Glutamatergic neuron (in vitro differentiated cells): ENCODE measurements at places on chromosomes 1 and 21.
A peak's percentile ranks its signal among the peaks of the same experiment; 100 is the strongest.

DNA sequence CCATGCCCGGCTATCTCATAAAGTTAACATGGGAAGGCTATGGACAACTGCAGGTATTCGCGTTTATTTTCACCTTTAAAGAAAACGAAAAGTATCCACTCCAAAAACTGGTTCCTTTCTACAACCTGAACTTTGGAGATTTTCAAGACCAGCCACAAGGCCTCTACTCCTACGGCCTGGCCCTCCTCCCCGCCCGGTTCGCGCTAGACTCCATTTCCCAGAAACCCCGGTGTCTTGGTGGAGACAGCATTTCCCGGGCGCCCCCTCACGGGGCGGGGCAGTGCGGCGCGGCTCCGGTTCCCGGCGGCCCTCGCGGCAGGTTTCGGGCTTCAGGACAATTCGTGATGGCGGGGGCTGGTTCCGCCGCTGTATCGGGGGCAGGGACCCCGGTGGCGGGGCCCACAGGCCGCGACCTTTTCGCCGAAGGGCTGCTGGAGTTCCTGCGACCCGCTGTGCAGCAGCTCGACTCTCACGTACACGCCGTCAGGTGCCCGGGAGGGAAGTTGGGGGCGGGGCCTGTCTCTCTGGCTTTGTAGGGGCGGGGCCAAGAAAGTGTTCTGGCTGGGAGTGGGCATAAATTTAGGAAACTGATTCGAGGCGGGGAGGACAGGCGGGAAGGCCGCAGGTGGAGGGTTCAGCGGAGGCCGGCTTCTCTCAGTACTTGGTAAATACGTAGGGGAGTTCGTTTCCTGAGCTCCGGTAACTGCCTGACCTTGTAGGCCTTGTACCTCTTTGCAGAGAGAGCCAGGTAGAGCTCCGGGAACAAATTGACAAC is at the start of gene SNAPIN:
TSS of gene SNAPIN (plus strand) at position 304 of the 775 bp plus-strand sequence. CDS start at position 345, 41 bp downstream.
- no peaks in the 10 kb centered on the region for H3K36me3 ChIP-seq
- peak; percentile 92 for DNase-seq
- peaks cover 11% of the 10 kb centered on the region for H3K4me1 ChIP-seq
- H3K4me3 ChIP-seq: peak within 1 kb of the TSS; percentile 97

DNA sequence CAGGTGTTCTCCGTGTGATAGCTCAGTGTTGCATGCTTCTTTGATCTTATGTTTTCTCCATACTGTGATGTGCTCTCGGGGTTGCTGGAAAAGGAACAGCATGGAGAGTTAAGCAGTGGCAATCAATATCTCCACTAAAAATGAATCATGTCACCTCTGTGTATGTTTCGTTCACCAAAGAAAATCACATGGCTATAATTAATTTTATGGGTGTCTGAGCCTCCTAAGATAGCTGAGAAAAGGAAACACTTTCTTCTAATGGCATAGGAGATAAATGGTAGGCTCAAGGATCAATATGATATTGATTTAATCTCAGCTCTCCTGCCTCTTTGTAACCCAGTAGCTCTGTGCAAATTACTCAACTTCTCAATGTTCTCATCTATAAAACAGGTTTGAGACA is 14.3 kb downstream of the FAM177B start:
- H3K4me3 ChIP-seq: no peak overlapping the region
- H3K27me3 ChIP-seq: no peaks in the 10 kb centered on the region
- no peak overlapping the region for H3K27ac ChIP-seq
- H3K4me1 ChIP-seq: peaks cover 2% of the 10 kb centered on the region

DNA sequence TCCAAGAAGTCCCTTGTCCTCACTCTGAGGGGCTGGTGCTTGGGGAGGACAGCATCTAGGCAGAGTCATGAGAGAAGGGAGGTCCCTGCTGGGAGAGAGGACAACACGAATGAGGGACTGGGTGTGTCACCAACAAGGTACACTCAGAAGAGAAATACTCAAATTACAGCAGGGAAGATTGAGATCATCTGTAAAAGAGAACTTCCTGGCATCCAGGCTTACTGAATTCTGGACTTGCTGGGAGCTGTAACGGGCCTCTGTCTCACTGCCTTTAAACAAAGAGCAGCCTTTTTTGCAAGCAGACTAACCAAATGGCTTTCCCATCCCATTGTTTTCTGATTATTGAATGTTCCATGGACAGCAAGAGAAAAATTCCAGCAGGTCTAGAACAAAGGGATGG is 195.7 kb upstream of the RAB4A start:
- no peak for DNase-seq
- H3K36me3 ChIP-seq: no peaks in the 10 kb centered on the region
- H3K4me3 ChIP-seq: no peak overlapping the region
- no peaks in the 10 kb centered on the region for H3K4me1 ChIP-seq
- no peak overlapping the region for H3K27ac ChIP-seq

- DNase-seq: no peak
- peaks cover 2% of the 10 kb centered on the region for H3K4me1 ChIP-seq
- H3K27ac ChIP-seq: no peak overlapping the region
- H3K36me3 ChIP-seq: no peaks in the 10 kb centered on the region
Observed at GRCh38 chr1:28804071-28804470, 7.9 kb upstream of the OPRD1 start.

- peaks cover 15% of the 10 kb centered on the region for H3K27me3 ChIP-seq
- peak; percentile 34 for DNase-seq
- H3K27ac ChIP-seq: no peak within 1 kb of the TSS
- peak within 1 kb of the TSS; percentile 77 for H3K4me3 ChIP-seq
- H3K4me1 ChIP-seq: no peaks in the 10 kb centered on the region
Observed at GRCh38 chr1:58576727-58577653, at the start of gene TACSTD2. Gene TACSTD2 (minus strand): TSS chr1:58577252. CDS start chr1:58577156, 96 bp downstream.

GRCh38 chr1:10498231-10498630 is 23.5 kb downstream of the PEX14 start:
- H3K27me3 ChIP-seq: peaks cover 1% of the 10 kb centered on the region
- no peak for DNase-seq
- H3K36me3 ChIP-seq: no peaks in the 10 kb centered on the region
- peaks cover 26% of the 10 kb centered on the region for H3K4me1 ChIP-seq
- no peak overlapping the region for H3K4me3 ChIP-seq
- no peak overlapping the region for H3K27ac ChIP-seq

- peaks cover 2% of the 10 kb centered on the region for H3K27me3 ChIP-seq
- H3K36me3 ChIP-seq: peaks cover 4% of the 10 kb centered on the region
- H3K4me1 ChIP-seq: peaks cover 31% of the 10 kb centered on the region
Observed at GRCh38 chr1:225627304-225627947, 25.5 kb downstream of the ENAH start.

GRCh38 chr1:203364094-203364801 is 13.3 kb upstream of the FMOD start:
- no peak for DNase-seq
- no peak overlapping the region for H3K4me3 ChIP-seq
- peak overlapping the region; percentile 80 for H3K27ac ChIP-seq
- H3K36me3 ChIP-seq: peaks cover 4% of the 10 kb centered on the region
- peaks cover 36% of the 10 kb centered on the region for H3K4me1 ChIP-seq
- H3K27me3 ChIP-seq: peaks cover 14% of the 10 kb centered on the region

GRCh38 chr1:19596714-19597495 is 47.2 kb upstream of the NBL1 start:
- peak overlapping the region; percentile 99 for H3K4me3 ChIP-seq
- H3K27me3 ChIP-seq: peaks cover 4% of the 10 kb centered on the region
- H3K27ac ChIP-seq: peak overlapping the region; percentile 90
- no peaks in the 10 kb centered on the region for H3K36me3 ChIP-seq
- peak; percentile 95 for DNase-seq

- DNase-seq: no peak
- no peak overlapping the region for H3K4me3 ChIP-seq
- peaks cover 2% of the 10 kb centered on the region for H3K4me1 ChIP-seq
- peaks cover 11% of the 10 kb centered on the region for H3K36me3 ChIP-seq
Observed at GRCh38 chr1:212024469-212025149, 10.7 kb downstream of the INTS7 start.

DNA sequence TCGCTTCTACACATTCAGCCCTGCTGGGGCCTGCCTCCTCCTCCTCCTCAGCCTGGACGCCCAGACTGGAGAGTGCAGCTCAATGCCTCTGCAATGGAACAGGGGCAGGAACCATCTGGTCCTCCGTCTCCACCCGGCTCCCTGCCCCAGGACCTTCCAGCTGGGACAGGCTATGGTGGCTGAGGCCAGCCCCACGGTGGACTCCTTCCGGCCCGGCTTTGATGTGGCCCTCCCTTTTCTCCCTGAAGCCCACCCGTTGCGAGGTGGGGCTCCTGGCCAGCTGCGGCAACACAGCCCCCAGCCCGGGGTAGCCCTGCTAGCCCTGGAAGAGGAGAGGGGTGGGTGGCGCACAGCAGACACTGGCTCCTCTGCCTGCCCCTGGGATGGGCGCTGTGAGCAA is 1.4 kb downstream of the EXTL1 start:
- peaks cover 9% of the 10 kb centered on the region for H3K27me3 ChIP-seq
- H3K27ac ChIP-seq: no peak overlapping the region
- H3K4me3 ChIP-seq: no peak overlapping the region
- peaks cover 15% of the 10 kb centered on the region for H3K4me1 ChIP-seq
- H3K36me3 ChIP-seq: no peaks in the 10 kb centered on the region

GRCh38 chr1:42759114-42759513 is 7.7 kb downstream of the P3H1 start:
- H3K27me3 ChIP-seq: peaks cover 6% of the 10 kb centered on the region
- H3K27ac ChIP-seq: peak overlapping the region; percentile 78
- H3K4me3 ChIP-seq: no peak overlapping the region

- no peak overlapping the region for H3K27ac ChIP-seq
- H3K27me3 ChIP-seq: peaks cover 8% of the 10 kb centered on the region
- H3K36me3 ChIP-seq: no peaks in the 10 kb centered on the region
- no peak overlapping the region for H3K4me3 ChIP-seq
Observed at GRCh38 chr1:3904006-3904842, 4.2 kb upstream of the C1orf174 start.

GRCh38 chr1:12232221-12232620 is 2.4 kb downstream of the VPS13D start:
- H3K27me3 ChIP-seq: peaks cover 2% of the 10 kb centered on the region
- DNase-seq: no peak
- no peaks in the 10 kb centered on the region for H3K36me3 ChIP-seq
- no peak overlapping the region for H3K4me3 ChIP-seq

DNA sequence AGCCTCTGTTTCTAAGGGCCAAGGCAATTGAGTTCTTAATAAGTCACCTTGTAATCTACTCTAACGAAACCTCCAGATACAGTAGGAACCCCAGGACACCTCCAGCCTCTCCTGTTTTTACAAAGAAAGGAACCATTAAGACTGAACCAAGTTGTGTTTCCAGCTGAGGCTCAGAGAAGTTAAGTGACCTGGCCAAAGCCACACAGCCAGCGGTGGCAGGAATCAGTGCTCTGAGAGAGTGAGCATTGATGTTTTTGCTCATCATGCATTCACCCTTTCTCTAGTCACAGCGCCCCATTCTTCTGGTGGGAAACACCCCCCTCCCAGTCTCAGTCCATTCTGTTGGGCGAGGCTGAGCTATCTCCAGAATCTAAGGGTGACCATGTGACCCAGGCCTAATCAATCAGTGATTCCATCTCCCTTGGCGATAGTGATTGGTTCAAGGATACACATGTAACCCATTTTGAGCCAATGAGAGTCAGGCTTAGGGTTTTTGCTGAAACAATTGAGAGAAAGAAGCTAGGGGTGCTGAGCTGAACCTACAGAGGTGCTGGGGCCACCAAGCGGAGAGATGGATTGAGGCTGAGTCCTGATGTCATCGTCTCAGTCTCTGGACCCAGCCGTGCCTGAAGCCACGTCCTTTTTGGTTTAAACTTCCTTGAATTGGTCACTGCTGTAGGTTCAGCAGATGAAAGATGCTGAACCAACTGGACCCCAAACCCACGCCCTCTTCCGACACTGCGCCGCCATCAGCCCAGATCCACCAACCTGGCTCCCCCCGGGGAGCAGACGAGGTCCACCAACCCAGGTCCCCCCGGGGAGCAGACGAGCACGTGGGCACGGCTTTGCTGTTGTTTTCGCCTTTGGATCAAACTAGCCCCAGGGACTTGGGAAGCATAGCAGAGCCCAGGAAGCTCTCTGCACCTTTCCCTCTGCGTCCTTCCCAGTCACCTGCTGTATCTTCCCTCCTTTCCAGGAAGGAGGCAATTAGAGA is 28.0 kb upstream of the RERE start:
- H3K4me1 ChIP-seq: peaks cover 32% of the 10 kb centered on the region
- DNase-seq: no peak
- H3K27ac ChIP-seq: peak overlapping the region; percentile 98
- H3K36me3 ChIP-seq: peaks cover 4% of the 10 kb centered on the region
- H3K4me3 ChIP-seq: peak overlapping the region; percentile 80

- no peak overlapping the region for H3K4me3 ChIP-seq
- DNase-seq: no peak
- H3K27ac ChIP-seq: no peak overlapping the region
- H3K4me1 ChIP-seq: no peaks in the 10 kb centered on the region
Observed at GRCh38 chr1:212879947-212880690, 22.0 kb downstream of the FLVCR1 start.

- H3K4me3 ChIP-seq: peak overlapping the region; percentile 64
- peak overlapping the region; percentile 53 for H3K27ac ChIP-seq
- DNase-seq: no peak
Observed at GRCh38 chr1:19468397-19468956, 16.9 kb downstream of the CAPZB start.

- H3K4me3 ChIP-seq: no peak overlapping the region
- H3K27me3 ChIP-seq: no peaks in the 10 kb centered on the region
- H3K4me1 ChIP-seq: no peaks in the 10 kb centered on the region
- H3K36me3 ChIP-seq: no peaks in the 10 kb centered on the region
- DNase-seq: no peak
Observed at GRCh38 chr1:170225781-170226530, 80.2 kb downstream of the NTMT2 start.

DNA sequence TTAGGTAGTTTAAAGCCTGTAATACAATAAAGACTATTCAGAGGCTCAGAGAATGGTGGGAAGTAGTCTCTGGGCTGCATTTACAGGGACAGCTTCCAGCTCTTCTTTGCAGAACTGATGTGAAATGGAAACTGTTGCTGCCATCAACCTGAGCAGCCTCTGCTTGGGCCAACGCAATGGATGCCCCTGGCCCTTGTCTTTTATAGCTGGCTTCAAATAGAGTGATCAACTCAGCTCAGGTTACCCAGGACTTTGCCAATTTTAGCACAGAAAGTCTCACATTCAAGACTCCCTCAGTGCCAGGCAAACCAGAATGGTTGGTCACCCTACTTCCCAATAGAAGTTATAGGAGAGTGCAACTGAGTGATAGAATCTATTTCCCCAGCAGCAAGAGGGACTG is 18.1 kb upstream of the GALNT2 start:
- no peak overlapping the region for H3K4me3 ChIP-seq
- peaks cover 3% of the 10 kb centered on the region for H3K27me3 ChIP-seq
- no peak for DNase-seq
- no peaks in the 10 kb centered on the region for H3K4me1 ChIP-seq
- H3K36me3 ChIP-seq: peaks cover 9% of the 10 kb centered on the region

- H3K27me3 ChIP-seq: peaks cover 3% of the 10 kb centered on the region
- DNase-seq: no peak
- H3K27ac ChIP-seq: no peak overlapping the region
Observed at GRCh38 chr1:22969304-22969709, 3.4 kb downstream of the LACTBL1 start.

- H3K36me3 ChIP-seq: no peaks in the 10 kb centered on the region
- DNase-seq: no peak
- peaks cover 5% of the 10 kb centered on the region for H3K4me1 ChIP-seq
- H3K27ac ChIP-seq: no peak overlapping the region
Observed at GRCh38 chr1:81594206-81594605, 206.5 kb upstream of the ADGRL2 start.

- peaks cover 15% of the 10 kb centered on the region for H3K27me3 ChIP-seq
- H3K4me3 ChIP-seq: no peak overlapping the region
- no peak overlapping the region for H3K27ac ChIP-seq
- H3K4me1 ChIP-seq: no peaks in the 10 kb centered on the region
- DNase-seq: no peak
Observed at GRCh38 chr1:1217621-1218523, 3.9 kb upstream of the TNFRSF4 start.
